Muscle of leg (tissue), 16 donors: ENCODE measurements at places on chromosomes 6 and 20. TPM values are rescaled to one million over a fixed set of nuclear protein-coding genes. Genes with fewer than 3 reads are reported as not detected.
A peak's percentile ranks its signal among the peaks of the same experiment; 100 is the strongest.

DNA sequence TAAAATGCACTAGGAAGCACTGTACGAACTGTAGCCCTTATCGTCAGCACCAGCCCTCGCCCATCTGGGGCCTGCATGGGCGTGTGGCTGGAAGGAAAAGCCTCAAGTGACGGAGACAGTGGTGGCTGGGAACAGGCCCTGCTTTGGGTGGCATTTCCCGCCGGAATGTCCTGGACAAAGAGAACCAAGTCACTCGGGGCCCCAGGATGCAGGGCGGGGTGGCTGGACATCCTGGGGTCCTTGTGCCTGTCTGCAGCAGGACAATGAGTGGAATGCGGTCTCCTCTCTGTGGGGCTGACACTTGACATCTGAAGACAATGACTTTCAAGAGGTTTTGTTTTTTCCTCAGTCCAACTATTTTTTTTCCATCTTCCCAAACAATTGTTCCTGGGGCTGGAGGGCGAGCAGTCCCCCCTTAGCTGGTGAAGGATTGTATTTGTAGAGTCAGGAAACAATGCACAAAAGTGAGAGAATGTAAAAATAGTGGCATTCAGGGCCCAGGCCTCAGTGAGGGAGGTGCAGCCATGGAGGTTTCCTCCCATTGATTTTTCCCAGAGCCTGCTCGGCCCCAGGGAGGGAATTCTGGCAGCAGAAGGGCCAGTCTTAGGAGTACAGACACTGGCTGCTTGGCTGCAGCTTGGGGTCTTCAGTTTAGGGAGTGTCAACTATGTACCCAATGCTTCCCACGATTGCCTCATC is 64.4 kb downstream of the PREX1 start:
- no peak overlapping the region for H3K4me3 ChIP-seq
- peak overlapping the region; percentile 18 for H3K27ac ChIP-seq
- H3K36me3 ChIP-seq: no peaks in the 10 kb centered on the region
- H3K4me1 ChIP-seq: peaks cover 3% of the 10 kb centered on the region

- DNase-seq: no peak
- no peak overlapping the region for H3K4me3 ChIP-seq
- H3K27ac ChIP-seq: no peak overlapping the region
- H3K4me1 ChIP-seq: no peaks in the 10 kb centered on the region
These were observed 187.6 kb upstream of the CST7 start for GRCh38 chr20:24761220-24762065.

DNA sequence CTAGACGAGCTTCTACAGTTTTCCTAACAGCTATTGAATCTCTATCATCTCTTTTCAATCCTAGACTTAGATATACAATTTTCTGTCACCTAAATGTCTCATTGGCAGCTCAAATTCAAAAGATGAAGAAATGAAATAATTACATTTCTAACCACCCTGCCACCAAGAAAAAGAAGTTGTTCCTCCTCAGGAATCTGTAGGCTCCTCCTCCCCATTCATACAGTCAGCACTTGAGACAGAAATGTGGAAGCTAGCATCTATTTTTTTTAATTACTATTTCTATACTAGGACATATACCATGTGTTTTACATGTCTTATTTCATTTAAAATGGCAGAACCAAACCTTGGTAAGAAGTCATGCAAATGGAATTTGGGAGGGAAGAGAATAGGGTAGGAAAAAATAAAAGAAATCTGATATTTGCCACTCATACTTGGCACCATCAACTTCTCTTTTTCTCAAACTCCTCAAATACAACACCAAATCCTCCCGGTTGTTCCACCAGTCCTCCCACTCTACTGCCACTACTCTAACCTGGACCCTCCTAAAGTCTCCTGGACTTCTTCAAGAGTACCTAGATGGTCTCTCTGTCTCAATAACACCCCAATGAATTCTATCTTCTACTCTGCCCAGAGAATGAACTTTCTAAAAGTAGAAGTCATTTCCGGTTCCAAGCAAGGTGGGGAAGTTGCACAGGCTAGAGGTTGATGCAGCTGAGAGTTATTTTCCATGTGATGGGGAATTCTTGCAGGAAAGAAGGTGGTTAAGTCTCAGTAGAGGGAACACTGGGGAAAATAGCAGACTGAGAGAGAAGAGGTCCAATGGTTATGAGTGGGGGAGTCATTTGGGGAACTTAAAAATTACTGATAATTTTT is 54.1 kb downstream of the ATXN1 start:
- H3K27me3 ChIP-seq: no peaks in the 10 kb centered on the region
- no peaks in the 10 kb centered on the region for H3K36me3 ChIP-seq
- H3K27ac ChIP-seq: no peak overlapping the region
- H3K4me3 ChIP-seq: no peak overlapping the region
- no peak for DNase-seq

DNA sequence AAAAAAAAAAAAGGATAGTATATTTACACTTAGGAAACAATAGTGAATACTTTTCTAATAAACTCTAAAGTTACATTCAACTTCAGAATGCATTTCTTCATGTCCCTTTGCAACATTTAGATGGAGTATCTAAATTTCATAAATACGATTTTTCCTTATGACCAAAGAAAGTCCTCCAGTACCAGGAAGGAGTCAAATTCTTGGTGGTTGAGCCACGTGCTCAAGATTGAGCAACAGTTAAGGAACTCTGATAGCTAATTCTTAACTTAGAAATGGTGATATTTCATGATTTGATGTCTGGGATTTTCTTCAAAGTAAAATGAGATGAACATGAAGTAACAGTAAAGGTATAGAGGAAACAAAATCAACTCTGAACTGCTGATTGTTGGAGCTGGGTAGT is 92.7 kb downstream of the SASH1 start:
- peaks cover 3% of the 10 kb centered on the region for H3K36me3 ChIP-seq
- H3K4me1 ChIP-seq: peaks cover 13% of the 10 kb centered on the region
- DNase-seq: no peak

DNA sequence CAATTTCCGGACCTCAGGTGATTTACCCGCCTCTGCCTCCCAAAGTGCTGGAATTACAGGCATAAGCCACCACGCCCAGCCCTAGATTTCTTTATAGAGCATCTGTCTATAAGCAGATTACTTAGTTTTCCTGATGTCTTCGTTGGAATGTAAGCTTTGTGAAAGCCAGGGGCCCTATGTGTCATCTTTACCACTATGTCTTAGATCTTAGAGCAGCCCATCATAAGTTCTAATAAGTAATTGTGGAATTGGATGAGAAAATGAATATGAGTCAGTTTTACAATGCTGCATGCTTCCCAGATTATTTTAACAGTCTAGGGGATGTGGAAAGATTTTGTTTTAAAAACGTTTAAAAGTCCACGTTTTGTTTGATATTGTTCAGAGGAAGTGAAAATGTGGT is 9.1 kb upstream of the ZBTB2 start:
- peaks cover under 1% of the 10 kb centered on the region for H3K4me1 ChIP-seq
- H3K27me3 ChIP-seq: no peaks in the 10 kb centered on the region
- no peak overlapping the region for H3K27ac ChIP-seq
- no peak for DNase-seq
- peaks cover 16% of the 10 kb centered on the region for H3K36me3 ChIP-seq

The TSPO2 gene
- 0.22 TPM for total RNA-seq

The STMND1 gene
- total RNA-seq: not detected

The MUC21 gene
- total RNA-seq: not detected
